ENCODE measurements at places on chromosomes 13 and 19.

- no peak for DNase-seq
These were observed 827.6 kb downstream of the DACH1 start for GRCh38 chr13:71039440-71039839.

DNA sequence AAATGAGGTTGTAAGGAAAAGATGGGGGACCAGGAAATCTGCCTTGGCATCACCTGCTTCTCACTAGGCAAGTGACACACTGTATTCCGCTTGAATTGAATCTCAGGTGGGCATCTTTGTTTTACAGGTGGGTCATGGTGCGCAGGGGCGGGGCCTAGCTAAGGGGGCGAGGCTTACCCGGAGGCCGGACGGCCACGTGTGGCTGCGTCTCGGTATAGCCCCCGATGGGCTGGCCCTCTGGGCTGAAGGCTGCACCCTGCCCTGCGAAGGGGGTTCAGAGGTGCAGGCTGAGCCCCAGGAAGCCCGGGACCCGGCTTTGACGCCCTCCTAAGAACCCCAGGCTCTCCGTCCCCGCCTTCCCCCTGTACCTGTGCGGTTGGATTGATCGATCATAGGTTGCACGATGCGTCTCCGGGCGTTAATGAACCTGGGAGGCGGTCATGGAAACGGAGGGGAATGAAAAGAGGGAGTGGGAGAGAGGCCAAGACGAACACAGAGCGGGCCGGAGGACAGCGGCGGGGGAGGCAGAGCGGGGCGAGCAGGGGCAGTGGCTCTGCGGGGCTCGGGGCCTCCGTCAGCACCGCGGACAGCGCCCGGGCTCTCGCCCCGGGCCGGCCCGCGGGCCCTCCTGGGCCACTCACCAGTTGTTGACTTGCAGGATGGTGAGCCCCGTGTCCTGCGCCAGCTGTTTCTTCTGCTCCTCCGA, 12.5 kb downstream of the MEIS3 start:
- DNase-seq = no peak

DNA sequence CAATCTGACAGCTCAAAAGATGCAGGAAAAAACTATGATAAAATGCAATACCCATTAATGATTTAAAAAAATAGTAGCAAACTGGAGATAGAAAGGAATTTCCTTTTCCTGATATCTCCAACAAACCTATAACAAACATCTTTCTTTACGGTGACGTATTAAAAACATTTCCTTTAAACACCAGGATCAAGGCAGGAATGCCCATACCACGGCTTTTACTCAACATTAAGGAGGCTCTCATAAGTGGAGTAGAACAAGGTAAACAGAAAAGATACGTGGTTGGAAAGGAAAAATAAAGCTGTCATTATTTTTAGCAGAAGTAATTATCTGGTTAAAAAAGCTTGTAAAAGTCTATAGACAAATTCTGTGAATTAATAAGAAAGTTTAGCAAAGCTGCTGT, 61.1 kb downstream of the MIPEP start:
- no peak for DNase-seq

GRCh38 chr19:17103177-17103576, 27.6 kb downstream of the MYO9B start:
- DNase-seq = no peak

DNA sequence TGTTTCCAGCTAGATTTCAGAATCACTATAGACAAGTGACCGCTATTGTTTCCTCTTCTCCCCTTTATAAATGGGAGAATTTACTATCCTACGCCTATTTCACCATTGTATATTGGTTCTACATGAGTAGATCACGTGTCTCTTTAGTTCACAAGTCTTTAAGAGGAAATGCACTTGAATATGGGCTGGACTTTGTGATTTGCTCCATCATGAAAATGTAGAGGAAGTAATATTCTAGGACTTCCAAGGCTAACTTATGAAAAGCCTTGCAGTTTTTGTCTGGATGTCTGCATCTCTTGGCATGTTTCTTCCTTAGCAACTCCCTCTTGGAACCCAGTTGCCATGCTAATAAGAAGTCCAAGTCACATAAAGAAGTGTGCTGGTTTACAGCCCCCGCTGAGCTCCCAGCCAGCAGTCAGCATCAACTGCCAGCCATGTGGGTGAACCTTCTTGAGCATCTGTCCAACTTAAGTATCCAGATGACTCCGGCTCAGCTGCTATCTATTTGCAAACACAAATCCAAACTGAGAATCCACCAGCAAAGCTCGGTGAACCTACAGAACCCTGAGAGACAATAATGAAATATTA, 4.8 kb upstream of the FBXL3 start:
- no peak for DNase-seq

- DNase-seq = no peak
These were observed 58.4 kb downstream of the OXGR1 start for GRCh38 chr13:96935901-96936300.

GRCh38 chr19:14002571-14003250, 3.4 kb downstream of the RFX1 start:
- DNase-seq = no peak

- DNase-seq = no peak
These were observed 25.3 kb downstream of the RAP2A start for GRCh38 chr13:97459215-97459777.

DNA sequence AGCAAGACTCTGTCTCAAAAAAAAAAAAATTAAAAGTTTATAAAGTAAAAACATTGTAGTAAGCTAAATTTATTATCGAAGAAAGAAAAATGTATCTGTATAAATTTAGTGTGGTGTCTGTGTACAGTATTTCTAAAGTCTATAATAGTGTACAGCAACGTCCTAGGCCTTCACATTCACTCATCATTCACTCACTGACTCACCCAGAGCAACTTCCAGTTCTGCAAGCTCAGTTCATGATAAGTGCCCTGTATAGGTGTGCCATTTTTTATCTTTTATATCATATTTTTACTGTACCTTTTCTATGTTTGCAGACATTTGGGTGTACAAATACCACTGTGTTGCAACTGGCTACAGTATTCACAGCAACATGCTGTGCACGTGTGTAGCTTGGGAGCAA, 118.1 kb downstream of the TNFRSF19 start:
- DNase-seq = no peak

DNA sequence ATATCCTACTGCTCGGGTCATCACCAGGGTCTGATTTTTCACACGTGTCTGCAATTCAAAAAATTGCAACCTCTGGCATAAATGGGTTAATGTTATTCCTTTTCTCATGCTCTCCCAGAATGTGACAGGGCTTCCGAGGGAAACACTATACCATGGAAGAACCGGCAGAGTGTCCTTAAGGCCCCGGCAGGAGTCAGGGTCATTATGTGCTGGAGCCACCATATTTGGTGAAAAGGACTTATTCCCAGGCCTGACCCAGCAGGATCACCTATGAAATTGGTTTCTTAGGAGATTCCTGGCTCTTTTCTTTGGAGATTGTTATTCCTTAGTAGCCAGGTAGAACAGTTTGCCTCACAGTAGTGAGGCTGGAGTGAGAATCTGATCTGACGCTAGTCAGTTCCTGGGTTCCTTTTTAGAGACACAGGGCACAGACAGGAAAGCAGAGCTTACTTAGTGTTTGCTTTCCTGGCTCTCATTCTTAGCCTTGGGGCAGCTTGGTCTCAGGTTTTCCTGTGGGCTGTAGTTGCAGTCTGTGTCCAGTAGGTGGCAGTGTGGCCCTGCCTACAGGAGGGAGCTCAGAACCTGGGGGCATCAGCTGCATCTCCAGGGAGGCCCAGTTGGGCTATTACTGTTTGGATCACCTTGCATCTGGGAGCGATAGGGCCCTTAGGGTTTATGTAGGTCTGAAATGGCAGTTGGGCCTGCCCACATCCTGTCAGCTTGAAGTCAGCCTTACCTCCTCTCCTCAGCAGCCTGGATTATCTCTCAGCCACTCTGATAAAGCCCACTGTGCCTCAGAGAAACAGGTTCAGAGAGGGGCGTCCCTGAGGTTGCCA, 12.4 kb downstream of the SNRNP70 start:
- peak; percentile 31 for DNase-seq

GRCh38 chr13:111903143-111903542, 163.8 kb upstream of the SOX1 start:
- no peak for DNase-seq

DNA sequence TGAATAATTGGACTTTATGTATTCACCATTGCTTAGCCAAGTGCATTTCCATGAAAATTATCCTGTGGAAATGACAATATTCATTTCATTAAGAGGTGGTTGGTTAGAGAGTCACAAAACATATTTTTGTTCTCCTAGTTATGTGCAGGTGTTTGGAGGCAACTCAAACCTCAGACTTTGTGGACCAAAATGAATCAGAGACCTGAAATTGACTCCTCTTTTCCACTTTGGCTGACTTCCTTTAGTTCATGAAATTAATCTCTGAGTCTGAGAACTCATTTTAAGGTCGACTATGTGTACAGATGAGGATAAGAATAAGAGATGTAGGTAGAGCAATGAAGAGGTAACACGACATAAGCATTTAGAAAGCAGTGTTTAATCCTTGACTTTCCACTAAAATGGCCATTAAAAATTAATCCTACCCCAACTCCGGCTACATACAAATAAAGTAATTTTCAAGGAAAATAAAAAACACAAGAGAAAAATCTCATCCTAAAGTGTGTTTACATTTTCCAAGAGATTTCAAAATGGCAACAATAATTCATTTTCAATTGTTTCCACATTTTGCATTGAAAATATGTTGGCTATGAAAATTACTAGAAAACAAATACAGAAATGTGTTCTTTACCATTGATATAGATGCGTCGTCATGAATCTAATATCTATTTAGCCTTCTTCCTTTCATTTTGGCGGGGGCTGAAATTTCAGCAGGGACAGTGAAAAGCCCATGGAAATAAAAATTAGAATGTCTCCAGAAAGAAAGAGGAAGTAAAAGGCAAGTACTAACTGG, 185.4 kb upstream of the CSNK1A1L start:
- no peak for DNase-seq

GRCh38 chr13:95921485-95921884, 131.7 kb downstream of the UGGT2 start:
- no peak for DNase-seq

GRCh38 chr19:19508217-19508616, 7.1 kb downstream of the TSSK6 start:
- DNase-seq = no peak

GRCh38 chr13:52746141-52746540, 6.5 kb upstream of the CNMD start:
- DNase-seq = no peak

- no peak for DNase-seq
These were observed 43.6 kb upstream of the LSM14A start for GRCh38 chr19:34128558-34129250.

- DNase-seq = peak; percentile 50
These were observed 1.3 kb upstream of the FFAR1 start for GRCh38 chr19:35346193-35347052.

- no peak for DNase-seq
These were observed 25.9 kb downstream of the ZSWIM9 start for GRCh38 chr19:48196321-48196763.

DNA sequence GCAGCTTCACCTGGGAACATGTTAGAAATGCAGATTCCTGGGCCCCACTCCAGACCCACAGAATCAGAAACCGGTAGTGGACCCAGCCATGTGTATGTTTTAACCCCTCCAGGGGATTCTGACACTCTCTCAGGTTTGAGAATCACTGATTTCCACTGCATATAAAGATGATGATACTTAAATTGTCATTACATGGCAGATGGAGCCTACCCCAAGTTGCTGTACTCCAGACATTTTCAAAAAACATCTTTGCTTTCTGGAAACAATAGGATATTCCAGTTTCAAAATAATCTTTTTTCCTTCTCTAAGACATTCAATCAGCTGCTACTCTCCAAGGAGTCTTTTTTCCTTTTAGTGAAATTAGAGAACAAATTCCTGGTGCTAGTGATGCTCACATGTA, 48.6 kb upstream of the RGCC start:
- DNase-seq = no peak

GRCh38 chr19:15378534-15379082, 979 bp downstream of the AKAP8 start:
- no peak for DNase-seq

- no peak for DNase-seq
These were observed at the start of gene CXCL17 for GRCh38 chr19:42442833-42443232. Gene CXCL17 (minus strand): TSS chr19:42442946. CDS start chr19:42442832, 114 bp downstream.

DNA sequence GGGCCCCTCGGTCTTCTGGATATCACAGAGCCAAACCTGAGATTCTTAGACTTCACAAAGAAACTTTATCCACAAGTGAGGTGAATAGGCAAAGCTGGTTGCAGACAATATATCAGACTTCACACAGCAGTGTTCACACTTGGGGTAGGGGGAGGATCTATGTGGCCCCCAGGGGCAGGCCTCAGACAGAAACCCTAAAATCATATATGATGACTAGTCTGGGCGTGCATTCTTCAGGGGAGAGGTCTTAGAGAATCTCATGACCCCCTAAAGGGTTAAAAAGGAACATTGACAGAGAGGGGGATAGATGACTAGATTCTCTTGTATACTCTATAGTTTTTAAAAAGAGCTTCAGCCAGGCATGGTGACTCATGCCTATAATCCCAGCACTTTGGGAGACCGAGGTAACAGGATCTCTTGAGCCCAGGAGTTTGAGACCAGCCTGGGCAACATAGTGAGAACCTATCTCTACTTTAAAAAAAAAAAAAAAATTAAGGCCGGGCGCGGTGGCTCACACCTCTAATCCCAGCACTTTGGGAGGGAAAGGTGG, 2.8 kb downstream of the TYROBP start:
- DNase-seq = no peak

DNA sequence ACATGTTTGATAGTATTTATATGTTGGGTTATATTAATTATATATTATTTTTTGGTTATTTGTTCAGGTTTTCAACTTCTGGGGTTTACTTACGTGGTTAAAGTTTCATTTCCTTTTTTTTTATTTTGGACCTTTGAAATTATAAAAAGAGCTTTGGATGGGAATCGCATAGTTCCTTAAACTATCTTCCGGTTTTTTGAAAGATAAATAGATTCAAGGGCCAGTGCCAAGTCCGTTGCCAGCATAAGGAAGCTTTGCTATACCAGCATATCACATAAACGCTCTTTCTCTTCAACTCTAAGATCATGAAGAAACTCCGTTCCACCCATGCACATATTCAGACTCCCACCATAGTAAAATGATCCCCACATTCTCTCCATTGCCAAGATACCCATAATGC, 7.4 kb upstream of the OXGR1 start:
- no peak for DNase-seq

DNA sequence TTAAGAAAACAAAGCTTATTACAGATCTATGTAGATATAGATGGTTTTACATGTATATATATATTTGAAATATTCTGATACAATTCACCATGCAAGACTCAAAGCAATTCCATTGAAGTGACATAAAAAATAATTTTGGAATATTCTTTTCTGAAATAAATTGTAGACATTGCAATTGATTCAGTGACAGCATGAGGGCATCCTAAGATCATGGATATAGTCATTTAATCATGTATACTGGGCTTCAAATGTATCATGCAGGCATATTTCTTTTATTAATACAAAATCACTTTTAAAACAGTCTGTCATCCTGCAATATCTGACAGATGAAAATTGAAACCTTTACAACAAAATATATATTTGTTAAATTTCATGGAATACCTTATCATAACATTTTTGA, 286.7 kb upstream of the SLITRK6 start:
- no peak for DNase-seq

DNA sequence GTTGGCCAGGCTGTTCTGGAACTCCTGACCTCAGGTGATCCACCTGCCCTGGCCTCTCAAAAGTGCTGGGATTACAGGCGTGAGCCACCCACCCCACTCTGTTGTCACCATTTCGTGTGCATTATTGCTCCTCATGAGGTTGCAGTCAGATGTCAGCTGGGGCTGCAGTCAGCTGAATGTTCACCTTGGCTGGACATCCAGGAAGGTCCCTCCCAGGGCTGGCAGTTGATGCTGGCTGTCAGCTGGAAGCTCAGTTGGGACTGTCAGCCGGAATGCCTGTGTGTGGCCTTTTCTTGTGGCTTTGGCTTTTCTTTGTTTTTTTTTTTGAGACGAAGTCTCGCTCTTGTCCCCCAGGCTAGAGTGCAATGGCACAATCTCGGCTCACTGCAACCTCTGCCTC, 6.6 kb downstream of the MEGF8 start:
- no peak for DNase-seq

Measured in stimulated activated CD4-positive, alpha-beta T cell treated with anti-CD3 and anti-CD28 coated beads, Interleukin-1b, Interleukin-23, amount 100 ng/mL, for 1 hour (primary cell).